Fibroblast of upper back skin (primary cell): ENCODE measurements at places on chromosomes 2 and 18.

- no peak for DNase-seq
Measured at GRCh38 chr2:234393354-234393753, 103.5 kb downstream of the ARL4C start.

GRCh38 chr2:43897492-43897891 is 58.7 kb downstream of the ABCG8 start:
- no peak for DNase-seq

- DNase-seq, result no peak
Measured at GRCh38 chr18:30527226-30527625, 515.3 kb downstream of the DSC3 start.

GRCh38 chr2:191800874-191801273 is 46.0 kb downstream of the CAVIN2 start:
- DNase-seq, result no peak

DNA sequence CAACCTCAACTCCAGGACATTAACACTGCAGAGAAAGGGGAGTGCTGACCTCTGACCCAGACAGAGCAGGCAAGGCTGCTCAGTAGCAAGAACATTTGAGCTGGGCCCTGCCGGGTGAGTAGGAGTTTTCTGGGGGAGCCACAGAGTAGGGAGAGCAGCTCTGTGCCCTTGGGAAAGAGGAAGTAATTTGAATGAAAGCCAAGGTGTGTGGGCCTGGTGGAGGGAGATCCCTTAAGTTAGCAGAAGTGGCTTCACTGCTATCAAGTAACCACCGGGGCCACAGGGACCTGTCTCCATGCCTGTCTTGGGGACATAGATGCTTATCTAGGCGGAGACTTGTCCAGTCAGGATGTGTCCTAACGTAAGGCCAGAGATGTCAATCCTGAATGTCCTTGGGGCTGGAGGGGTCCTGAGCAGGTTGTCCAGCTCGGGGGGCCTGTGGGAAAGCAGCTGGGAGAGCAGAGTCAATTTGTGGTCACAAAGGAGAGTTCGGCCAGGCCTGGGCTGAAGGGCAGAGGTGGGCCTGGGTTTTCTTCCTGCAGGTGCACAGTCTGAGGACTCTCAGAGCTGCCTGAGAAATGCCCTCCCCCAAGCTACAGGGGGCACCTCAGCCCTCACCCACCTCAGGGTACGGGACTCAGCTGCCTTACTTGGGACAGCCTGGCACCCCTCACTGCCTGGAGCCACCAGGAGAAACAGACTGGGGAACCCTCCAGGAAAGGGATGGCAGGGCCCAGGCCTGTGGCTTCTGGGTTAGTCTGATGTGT is 15.0 kb upstream of the OTOF start:
- no peak for DNase-seq

DNA sequence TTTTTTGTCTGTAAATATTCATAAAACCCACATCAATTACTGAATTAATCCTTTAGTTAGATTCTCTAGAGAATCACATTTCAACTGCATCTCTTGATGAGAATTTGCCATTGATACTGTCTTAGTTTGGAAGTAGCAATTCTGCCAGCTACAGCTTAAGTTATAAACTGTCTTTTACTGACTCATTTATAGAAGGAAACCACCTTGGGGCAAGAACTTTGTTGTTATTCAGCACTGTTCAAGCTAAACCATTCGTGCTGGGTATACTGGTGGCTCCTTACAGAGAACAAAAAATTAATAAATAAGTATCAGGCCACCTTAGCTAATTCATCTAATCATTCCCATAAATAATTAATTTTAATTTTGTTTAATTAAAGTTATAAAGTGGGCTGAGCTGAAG is 1082.6 kb upstream of the CELF4 start:
- no peak for DNase-seq

DNA sequence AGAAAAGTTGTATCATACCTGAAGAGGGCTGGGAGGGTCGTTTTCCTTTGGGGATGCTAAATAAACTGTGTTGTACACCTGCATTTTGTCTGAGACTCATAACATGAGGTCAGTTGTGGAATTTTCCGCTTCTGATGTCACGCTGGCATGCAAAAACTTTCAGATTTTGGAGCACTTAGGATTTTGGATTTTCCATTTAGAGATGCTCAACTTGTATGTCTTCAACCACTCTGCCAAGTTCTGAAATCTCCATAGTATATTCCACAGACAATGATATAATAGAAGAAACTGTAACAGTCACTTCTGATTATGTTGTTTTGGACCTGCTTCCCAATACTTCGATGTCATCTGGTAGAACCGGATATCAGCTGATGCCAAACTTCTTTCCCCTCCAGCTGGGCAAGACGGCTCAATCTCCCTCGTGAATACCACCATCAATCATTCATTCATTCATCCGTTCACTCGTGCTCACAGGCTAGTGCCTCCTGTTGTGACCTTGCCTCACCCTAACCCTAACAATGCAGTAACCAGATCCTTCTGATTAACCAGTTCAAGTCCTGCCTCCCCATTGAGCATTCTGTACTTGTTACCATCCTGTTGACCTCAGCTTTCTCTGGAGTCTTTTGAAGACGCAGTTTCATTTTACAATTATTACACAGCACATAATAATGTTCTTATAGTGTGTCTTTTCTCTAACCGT is 5.3 kb upstream of the PLEKHH2 start:
- DNase-seq, result peak; percentile 9

DNA sequence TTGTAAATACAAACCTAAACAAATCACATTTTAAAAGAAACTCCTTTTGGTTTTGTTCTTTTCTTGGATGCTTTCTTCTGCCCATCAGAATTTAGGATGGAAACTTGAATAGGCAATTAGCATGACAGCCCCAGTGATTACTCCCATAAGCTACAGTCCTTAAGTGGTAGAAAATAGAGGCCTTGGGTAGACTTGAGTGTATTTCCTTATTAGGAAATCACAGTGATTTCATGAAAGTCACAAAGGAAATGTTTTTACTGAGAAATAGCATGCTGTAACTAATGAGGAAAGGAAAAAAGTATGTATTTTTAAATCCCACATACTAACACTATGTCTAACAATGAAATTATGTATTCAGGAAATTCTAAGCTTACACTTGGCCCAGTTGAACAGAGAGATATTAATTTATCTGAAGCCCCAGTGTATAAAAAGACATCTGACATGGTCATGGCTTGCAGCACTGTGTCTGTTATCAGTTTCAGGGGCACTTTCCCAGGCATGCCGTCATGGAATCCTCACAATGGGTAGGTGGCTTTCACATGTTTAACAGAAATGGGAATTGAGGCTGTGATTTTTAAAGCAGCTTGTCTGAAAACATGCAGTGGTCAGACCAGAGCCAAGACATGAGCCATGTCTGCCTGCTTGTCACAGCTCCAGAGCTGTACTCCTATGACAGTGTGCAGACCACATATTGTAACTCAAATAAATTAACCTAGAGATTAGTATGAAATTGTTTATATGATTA is 79.7 kb upstream of the TRIB2 start:
- peak; percentile 28 for DNase-seq

- DNase-seq, result no peak
Measured at GRCh38 chr2:143564419-143564818, 435.2 kb downstream of the ARHGAP15 start.

- DNase-seq, result no peak
Measured at GRCh38 chr2:41920812-41921211, 127.0 kb upstream of the PKDCC start.

- no peak for DNase-seq
Measured at GRCh38 chr2:238504181-238504931, 77.6 kb downstream of the ASB1 start.

GRCh38 chr2:214699236-214699635 is 110.2 kb downstream of the BARD1 start:
- DNase-seq, result no peak

DNA sequence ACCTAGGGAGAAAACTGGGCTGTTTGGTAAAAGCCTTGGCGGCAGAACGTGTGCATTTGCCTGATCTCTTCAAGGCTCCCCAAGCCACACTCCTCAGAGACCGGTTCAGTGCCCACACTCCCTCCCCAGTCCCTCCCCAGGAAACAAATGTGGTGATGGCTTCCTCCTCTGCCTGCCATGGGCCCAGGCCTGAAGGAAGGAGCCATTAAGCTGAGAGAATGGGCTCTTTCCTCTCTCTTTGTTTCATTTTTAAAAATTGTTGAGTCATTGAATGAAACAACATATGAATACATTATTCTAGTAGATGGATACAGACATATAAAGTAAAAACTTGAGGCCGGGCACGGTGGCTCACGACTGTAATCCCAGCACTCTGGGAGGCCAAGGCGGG is 50.6 kb upstream of the YWHAQ start:
- DNase-seq, result no peak
